ENCODE measurements at places on chromosomes 13 and 19.

DNA sequence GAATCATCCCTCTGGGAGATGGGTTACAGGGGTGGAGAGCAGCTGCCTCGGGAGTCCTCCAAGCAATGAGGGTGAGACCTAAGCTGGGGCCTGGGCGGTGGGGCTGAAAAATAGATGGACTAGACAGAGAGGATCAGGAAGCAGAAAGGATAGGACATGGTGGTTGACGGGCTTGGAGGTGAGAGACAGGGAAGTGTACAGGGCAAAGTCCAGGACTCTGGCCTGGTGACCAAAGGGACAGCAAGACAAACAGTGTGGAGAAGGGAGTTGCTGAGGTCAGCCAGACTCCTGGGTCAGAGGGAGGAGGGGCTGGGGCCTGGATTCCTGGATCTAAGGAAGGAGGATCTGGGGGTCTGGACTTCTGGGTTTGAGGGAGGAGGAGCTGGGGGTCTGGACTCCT, 5.5 kb downstream of the PHLDB3 start:
- DNase-seq: no peak

- no peak for DNase-seq
Observed at GRCh38 chr19:17772172-17772571, 20.9 kb downstream of the FCHO1 start.

GRCh38 chr13:64428196-64428595, 2801.9 kb downstream of the PCDH9 start:
- no peak for DNase-seq

DNA sequence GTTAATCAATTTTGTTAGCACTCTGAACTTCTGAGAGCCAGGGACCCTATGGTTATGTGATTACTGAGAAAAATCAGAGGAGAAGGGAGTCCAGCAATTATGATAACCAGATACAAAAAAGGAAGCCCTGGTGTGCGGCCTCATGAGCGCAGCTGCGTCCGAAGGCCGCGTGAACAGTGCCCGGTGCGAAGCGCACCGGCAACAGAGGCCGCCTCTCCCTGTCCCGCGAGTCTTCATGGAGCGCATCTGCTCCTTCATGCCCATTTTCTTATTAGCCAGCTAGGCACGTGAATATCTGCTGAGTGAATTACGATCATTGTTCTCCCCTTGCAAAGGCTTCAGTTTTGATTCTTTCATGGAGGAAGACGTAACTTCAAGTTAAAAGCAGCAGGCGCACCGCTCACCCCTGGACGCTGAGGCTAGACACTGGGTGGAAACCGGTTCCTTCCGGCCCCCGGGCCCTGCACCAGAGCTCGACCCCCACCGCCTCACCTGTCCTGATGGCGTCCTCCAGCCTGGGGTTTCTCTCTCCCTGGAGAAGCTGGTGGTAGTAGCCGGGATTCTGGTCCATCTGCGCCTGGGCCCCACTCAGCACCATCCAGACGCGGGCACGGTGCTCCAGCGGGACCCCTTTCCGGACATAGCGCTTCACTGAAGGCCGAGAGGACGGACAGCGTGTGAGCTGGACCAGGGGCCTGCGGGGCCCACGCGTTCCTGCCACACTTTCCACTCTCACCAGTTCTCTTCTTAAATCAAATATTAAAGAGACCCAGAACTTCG, 8.9 kb downstream of the GRTP1 start:
- DNase-seq: no peak

DNA sequence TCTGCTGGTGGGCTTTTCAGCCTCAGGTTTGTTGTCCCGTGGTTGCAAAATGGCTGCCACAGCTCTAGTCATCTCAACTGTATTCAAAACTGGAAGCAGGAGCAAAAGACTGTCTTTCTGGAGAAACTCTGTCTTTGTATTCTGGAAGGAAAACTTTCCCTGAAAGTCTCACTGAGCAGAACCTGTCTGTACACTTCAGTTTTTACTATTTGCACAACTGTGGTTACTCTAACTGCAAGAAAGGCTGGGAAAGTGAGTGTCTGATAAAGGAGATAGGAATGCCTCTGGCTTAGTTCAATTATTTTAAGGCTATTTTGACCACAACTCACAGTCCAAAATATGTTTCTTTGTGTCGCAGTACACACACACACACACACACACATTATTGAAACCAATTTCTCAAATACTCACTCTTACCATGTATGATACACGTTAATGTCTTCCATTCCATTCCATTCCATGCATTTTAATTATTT, 49.7 kb upstream of the EHD2 start:
- no peak for DNase-seq

- DNase-seq: no peak
Observed at GRCh38 chr19:10816691-10817090, 19.3 kb downstream of the TMED1 start.

DNA sequence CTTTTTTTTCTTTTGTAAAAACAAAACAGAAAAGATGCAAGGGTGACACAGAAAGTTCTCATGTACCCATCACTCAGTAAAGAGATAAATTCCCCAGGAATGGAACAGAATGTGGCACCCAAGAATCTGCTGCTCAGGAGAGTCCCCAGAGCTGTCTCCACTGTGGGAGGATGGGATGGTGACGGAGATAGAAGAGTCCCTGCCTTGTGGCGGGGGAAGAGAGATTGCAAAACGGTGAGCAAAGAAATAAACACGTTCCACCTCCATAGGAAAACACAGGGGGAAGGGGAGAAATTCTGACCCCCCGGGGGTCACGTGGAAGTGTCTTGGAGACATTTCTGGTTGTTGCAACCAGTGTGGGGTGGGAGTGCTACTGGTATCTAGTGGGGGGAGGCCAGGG, 76.4 kb downstream of the INSR start:
- no peak for DNase-seq

- DNase-seq: no peak
Observed at GRCh38 chr19:17296273-17296672, 7.0 kb downstream of the ABHD8 start.

- no peak for DNase-seq
Observed at GRCh38 chr13:27806744-27807387, 14.6 kb downstream of the GSX1 start.

GRCh38 chr13:113427562-113428468, 25.5 kb downstream of the ADPRHL1 start:
- DNase-seq: no peak

All from activated naive CD4-positive, alpha-beta T cell treated with Interleukin-2 at 50 U/mL for 16 hours (primary cell).